BJ (cell line): ENCODE measurements at places on chromosomes 1 and 21. TPM values are rescaled to one million over a fixed set of nuclear protein-coding genes. Genes with fewer than 3 reads are reported as not detected.

DNA sequence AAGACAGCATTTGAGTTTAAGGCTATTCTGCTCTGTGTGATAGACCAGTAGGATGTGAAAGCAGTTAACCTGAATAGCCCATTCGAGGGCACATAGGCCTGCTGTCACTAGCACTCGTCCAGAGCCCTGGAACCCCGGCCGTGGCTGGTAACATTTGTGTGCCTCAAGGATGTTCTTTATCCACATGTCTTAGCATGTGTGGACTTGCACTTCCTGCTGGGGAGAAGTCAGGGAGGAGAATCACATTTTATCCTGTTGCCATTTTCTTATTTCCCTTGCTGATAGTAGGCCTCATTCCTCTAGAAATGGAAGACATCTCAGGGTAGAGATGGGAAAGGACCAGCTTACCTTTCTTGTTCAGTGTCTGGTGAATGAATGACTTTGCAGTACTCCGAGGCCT lies 54.7 kb downstream of the VPS13D start:
- DNase-seq, result no peak

- no peak for DNase-seq
Observed at GRCh38 chr1:212944229-212944901, 6.0 kb upstream of the VASH2 start.

CRYBG2 gene
- polyA plus RNA-seq, result 0.20 and 0.44 TPM in 2 replicates

GRCh38 chr1:226656201-226656600 lies 82.9 kb downstream of the ITPKB start:
- DNase-seq, result no peak

- DNase-seq, result no peak
Observed at GRCh38 chr21:30874526-30874925, 6.9 kb downstream of the KRTAP11-1 start.

AMY1B gene
- not detected in 2 replicates for polyA plus RNA-seq

SYCP1 gene
- not detected in 2 replicates for polyA plus RNA-seq

GRCh38 chr1:55088413-55088812 lies 49.1 kb downstream of the PCSK9 start:
- DNase-seq, result no peak

GRCh38 chr1:22731924-22732720 lies 21.5 kb downstream of the EPHB2 start:
- no peak for DNase-seq

GRCh38 chr1:156765666-156766065 lies 1.7 kb upstream of the PRCC start:
- DNase-seq, result no peak

NR1I3 gene
- polyA plus RNA-seq, result not detected in 2 replicates
